Stomach (tissue), 19 donors: ENCODE measurements at places on chromosomes 5 and 9.

DNA sequence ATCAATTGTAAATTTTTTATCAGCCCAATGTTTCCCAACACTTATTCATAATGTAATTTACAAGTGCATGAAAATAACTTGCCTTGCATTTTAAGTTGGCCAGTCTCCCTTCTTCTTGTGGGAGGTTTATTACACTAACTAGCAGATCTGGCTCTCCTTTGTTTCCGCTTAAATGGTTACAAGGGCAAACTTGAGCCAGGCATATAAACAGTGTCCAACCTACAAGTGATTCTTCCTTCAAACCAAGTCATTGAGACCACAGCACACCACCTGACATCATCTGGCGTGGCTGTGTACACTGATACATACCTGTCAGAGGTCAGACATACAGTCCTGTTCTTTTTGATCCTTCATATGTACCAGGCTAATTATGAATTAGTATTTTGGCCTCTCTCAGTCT is 80.1 kb downstream of the ALDH1A1 start:
- no peak for DNase-seq

- DNase-seq, result no peak
Observed at GRCh38 chr5:112975721-112976431, 722 bp upstream of the DCP2 start.

DNA sequence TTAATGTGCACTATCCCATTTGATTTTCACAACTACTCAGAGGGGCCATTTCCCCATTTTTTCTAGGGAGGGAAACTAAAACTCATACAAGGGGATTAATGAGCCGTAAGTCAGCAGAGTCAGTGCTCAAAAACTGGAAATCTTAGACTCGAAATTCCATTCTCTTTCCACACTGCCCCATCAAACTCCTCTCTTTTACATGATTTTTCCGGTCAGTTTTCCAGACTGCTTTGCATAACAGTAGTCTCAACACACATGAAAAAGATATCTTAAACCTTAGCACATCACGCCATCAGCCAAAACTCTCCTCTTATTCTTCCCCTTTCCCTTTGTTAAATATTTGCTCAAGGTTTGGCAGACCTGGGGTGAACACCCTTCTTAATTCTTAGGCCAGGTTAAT is 332.0 kb downstream of the RFX3 start:
- no peak for DNase-seq

GRCh38 chr9:114643896-114644295 is 13.7 kb downstream of the TEX53 start:
- DNase-seq, result no peak

- no peak for DNase-seq
Observed at GRCh38 chr5:172418862-172419814, 35.2 kb downstream of the SH3PXD2B start.

- DNase-seq, result no peak
Observed at GRCh38 chr5:170511551-170512258, 7.9 kb downstream of the KCNIP1 start.

DNA sequence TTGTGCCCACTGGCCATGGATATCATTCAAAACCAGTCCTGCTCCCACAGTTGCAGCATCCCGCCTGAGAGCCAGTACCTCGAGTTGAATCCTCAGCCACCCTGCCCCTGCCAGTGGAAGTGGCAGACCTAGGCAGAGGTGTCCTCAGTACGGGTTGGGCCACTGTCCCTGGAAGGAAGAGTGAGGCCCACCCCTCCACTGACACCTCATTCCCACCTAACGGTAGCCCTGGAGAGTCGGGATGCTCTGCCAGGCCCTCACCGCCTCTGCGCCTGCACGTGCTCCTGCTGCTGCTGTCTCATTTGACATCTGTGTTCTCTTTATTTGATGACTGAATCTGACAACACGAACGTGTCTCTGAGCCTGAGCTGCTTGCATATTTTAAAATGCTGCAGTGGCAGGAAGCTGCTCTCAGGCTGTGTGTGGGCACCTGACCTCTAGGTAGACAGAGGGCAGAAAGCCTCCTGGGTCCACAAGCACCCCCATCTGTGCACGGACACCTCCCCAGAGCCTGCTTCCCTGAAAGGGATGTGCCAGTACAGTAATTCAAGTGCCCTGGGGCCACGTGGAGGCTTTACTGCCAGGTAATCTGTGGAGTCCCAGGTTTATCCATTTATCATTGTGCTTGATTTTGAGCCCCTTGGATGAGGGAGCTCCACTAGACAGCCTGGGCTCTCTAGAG is 194.7 kb downstream of the CACNA1B start:
- no peak for DNase-seq

GRCh38 chr5:135386096-135386495 is 12.9 kb downstream of the MACROH2A1 start:
- no peak for DNase-seq

DNA sequence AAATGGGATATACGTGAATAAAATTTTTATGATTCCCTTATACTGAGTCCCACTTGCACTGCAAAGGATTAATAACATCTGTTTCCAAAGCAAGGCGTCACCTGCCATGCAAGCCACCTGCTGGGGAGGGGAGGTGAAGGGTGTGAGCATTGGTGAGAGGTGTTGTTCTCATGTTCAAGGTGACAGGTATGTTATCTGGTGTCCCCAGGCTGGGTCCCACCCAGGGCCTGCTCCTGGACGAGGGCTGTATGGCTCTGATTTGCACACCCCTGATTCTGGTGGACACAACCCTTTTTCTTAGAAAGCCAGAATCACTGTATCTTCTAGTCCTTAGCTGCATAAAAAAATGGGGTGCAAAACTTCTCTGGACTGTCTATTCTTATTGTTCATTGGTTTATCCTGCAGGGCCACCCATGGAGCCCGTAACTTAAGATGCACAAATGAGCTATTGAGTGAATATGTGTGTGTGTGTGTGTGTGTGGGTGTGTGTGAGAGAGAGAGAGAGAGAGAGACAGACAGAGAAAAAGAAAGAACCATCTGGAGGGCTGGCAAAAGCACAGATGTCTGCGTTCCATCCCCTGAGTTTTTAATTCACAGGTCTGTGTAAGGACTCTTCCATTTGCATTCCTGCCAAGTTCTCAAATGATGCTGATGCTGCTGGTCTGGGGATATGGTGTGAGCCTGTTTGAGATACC is 53.7 kb downstream of the SYK start:
- DNase-seq, result no peak

- no peak for DNase-seq
Observed at GRCh38 chr5:102931085-102931725, 176.1 kb downstream of the PAM start.

GRCh38 chr5:150945486-150945885 is 40.7 kb upstream of the ZNF300 start:
- DNase-seq, result peak; percentile 3

- DNase-seq, result peak; percentile 89
Observed at GRCh38 chr9:99807276-99807852, 14.3 kb upstream of the NR4A3 start.

- DNase-seq, result no peak
Observed at GRCh38 chr9:1722404-1722803, 292.7 kb upstream of the SMARCA2 start.

DNA sequence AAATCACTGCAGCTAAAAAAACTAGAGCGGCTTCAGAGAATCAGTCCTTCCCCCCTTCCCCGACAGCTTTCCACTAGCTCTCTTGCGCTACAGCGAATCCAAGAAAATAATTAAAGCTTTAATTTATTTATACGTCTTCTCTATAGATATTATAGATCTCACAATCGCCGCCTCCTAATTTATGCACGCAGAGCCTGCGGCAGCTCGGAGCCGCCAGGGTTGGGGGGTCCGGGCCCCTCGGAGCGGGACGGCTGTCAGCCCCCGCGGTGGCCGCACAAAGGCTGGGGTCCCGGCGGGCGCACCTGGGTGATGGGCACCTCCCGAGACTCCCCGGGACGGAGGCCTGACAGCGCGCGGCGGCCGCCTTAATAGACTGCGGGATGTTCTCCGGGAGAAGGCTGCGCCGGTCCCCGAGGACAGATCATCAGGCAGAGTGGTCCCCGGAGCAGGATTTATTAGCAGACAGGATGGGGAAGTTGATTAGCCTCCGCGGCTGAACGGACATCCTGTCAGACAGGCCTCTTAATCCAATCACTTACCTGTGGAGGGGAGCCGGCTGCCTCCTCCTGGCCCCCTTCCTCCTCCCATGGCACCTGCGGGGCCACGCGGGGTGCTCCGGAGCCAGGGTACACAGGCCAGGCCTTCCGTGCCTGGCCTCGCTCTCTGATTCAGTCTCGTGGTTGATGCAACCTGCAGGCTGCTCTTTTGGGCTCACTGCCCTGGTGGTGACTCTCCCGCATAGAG is 166.8 kb downstream of the MELK start:
- DNase-seq, result no peak

GRCh38 chr5:160240350-160240749 is 11.0 kb downstream of the FABP6 start:
- DNase-seq, result no peak

DNA sequence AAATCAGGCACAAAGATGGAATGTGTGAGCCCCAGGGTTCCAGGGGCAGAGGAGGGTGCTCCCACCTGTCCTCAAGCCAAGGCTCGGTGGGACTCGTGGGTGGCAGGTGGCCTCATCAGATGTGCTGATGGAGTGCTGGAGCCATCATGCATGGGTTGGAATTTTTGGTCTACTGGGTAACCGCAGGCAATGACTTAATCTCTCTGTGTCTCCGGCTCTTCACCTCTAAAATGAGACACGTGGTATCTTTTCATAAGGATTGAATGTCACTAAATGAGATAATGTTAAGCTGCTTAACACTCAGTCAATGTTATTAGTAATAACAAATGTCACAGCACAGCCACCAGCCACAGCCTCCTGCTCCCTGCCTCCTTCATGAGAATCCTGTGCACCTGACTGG is 245.5 kb downstream of the HSPA4 start:
- no peak for DNase-seq

DNA sequence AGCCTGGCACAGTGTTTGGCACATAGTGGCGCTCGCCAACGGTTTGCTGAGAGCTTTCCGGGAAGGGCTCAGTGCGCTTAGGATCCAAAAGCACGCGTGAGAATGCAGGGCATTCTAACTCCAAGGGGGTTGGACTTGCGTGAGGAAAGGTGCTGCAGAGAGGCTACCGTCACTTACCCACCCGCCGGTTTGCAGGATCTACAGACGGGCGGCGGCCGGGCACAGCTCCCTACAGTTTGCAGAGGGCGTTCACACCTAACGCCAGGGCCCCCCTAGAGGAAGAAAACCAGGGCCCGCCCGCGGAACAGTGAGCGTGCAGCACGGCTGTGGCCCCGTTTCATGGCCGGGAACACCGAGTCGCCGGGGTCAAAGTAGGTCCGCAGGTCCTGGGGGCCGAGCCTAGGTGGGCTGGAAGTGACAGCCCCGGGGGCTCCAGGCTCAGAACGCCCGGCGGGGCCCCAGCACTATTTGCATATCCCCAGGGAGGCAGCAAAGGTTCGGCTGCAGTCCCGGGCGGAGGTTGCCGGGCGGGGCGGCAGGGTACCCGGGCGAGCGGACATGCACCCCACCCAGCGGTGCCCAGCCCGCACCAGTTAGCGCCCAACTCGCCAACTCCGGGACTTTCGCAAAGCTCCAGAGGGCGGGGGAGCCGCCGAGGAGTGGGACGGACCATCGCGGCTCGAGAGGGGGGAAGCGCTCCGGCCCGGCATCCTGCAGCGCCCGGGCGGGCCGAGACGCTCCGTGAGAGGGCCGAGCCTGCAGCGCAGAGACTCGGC is 526 bp upstream of the GALNT10 start:
- DNase-seq, result peak; percentile 89

DNA sequence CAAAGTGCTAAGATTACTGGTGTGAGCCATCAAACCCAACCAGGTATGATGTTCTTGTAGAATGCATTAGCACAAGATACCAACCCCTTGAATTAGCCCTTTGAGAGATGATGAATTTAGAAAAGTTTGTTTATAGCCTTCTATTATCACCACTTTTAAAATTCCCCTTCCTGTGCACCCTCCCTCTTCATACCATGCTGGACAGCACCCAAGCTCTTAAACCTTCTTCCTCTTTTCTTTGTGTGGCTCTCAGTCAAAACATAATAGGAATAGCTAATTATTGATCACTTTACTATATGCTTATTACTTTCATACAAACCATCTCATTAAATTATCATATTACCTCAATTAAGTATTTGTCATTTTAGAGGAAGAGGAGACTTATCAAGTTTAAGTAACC is 87.6 kb upstream of the TMED7 start:
- no peak for DNase-seq

GRCh38 chr9:76323490-76323889 is 70.7 kb downstream of the RFK start:
- no peak for DNase-seq

GRCh38 chr5:125602184-125602583 is 821.0 kb upstream of the GRAMD2B start:
- no peak for DNase-seq

DNA sequence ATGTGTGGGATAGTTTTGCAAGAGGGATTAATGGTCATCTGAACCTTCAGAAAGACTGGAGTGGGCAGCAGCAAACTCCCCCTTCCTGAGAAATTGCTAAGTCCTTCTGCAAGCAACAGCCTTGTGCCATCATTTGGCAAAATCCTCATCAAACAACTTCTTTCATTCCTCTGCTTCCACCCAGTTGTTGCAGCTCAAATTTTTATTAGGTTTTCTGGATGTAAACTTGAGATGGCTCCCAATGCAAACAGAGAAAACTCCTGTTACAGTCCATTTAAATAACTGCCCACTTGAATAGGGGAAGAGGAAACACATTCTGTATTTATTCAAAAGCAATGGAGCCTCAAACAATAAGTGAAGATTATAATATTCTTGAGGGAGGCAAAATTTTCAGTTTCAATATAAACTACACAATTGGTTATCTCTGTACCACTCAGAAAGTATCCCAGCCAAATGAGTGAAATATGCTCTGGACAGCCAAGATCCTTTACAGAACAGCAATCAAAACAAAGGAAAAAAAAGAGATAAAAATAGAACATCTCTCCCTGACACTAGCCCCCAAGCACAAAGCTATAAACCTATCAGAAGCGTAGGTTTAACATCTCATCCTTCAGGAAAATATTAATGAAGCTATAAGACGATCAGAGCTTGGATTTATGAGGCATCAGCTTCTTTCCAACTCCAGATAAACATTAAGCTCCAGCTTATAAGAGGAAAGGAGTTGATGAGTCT is 17.3 kb upstream of the DAP start:
- DNase-seq, result no peak

DNA sequence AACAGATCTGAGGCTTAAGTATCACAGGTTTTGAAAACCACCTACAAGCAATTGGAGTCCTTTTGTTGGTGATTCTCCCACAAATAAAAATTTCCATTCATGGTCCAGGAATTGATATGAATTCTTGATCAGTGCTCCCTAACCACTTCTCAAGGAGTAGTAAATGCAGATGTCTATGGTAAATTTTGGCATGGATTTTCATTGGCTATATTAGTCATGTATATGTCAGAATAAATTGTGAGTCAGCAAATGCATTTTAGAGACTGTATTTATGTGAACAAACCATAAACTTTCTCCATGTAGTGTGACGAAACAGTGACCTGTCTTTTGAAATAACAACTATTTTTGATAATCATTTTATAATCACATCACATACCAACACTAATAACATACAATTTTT is 611.1 kb downstream of the HTR1A start:
- DNase-seq, result no peak

GRCh38 chr5:141863569-141864178 is 14.5 kb downstream of the PCDH1 start:
- DNase-seq, result no peak

- no peak for DNase-seq
Observed at GRCh38 chr5:9188131-9188530, 357.7 kb downstream of the SEMA5A start.
